ENCODE measurements at places on chromosomes 16 and 17. TPM values are rescaled to one million over a fixed set of nuclear protein-coding genes. Genes with fewer than 3 reads are reported as not detected.
A peak's percentile ranks its signal among the peaks of the same experiment; 100 is the strongest.

DNA sequence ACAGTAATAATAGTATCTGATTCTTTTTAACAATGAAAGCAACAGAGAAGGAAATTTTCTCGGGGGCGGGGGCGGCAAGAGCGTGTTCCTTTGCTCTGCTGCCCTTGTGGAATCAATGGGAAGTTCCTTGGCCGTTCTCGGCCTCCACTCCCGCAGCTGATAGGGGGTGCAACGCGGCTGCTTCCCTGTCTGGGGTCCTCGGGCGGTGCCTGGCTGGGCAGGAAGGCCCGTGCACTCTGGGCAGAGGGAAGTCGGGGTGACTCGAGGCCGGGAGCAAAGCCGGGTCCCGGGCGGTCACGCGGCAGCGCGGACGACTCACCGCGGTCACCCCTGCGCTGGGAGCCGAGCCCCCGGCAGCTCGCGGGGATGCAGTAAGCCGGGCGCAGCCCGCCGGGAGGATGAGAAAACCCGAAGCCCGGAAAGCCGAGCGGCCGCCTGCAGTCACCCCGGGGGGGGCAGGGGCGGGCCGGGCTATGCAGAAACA, 2.5 kb downstream of the TUBB3 start:
- peaks cover 25% of the 10 kb centered on the region for H3K4me1 ChIP-seq
- no peaks in the 10 kb centered on the region for H3K27me3 ChIP-seq
- no peak for DNase-seq
- H3K36me3 ChIP-seq = no peaks in the 10 kb centered on the region
- no peak overlapping the region for H3K27ac ChIP-seq

- H3K27ac ChIP-seq = peak overlapping the region; percentile 21
- H3K4me1 ChIP-seq = peaks cover 37% of the 10 kb centered on the region
- no peak overlapping the region for H3K4me3 ChIP-seq
- DNase-seq = peak; percentile 57
- peaks cover 52% of the 10 kb centered on the region for H3K36me3 ChIP-seq
- H3K27me3 ChIP-seq = no peaks in the 10 kb centered on the region
Observed at GRCh38 chr16:4506450-4506849, 30.3 kb downstream of the HMOX2 start.

- H3K4me1 ChIP-seq = peaks cover 30% of the 10 kb centered on the region
- DNase-seq = no peak
- H3K27me3 ChIP-seq = no peaks in the 10 kb centered on the region
- H3K36me3 ChIP-seq = no peaks in the 10 kb centered on the region
Observed at GRCh38 chr17:43587647-43588046, 41.5 kb upstream of the ETV4 start.

- peaks cover 38% of the 10 kb centered on the region for H3K4me1 ChIP-seq
- H3K4me3 ChIP-seq = peak overlapping the region; percentile 81
- H3K36me3 ChIP-seq = peaks cover 61% of the 10 kb centered on the region
- H3K27ac ChIP-seq = peak overlapping the region; percentile 38
Observed at GRCh38 chr17:82050761-82051641, 610 bp downstream of the RFNG start.

GRCh38 chr16:27634779-27635178, 84.8 kb downstream of the KATNIP start:
- H3K4me1 ChIP-seq = no peaks in the 10 kb centered on the region
- no peak overlapping the region for H3K27ac ChIP-seq
- H3K36me3 ChIP-seq = peaks cover 29% of the 10 kb centered on the region
- no peak overlapping the region for H3K4me3 ChIP-seq
- no peaks in the 10 kb centered on the region for H3K27me3 ChIP-seq
- no peak for DNase-seq

DNA sequence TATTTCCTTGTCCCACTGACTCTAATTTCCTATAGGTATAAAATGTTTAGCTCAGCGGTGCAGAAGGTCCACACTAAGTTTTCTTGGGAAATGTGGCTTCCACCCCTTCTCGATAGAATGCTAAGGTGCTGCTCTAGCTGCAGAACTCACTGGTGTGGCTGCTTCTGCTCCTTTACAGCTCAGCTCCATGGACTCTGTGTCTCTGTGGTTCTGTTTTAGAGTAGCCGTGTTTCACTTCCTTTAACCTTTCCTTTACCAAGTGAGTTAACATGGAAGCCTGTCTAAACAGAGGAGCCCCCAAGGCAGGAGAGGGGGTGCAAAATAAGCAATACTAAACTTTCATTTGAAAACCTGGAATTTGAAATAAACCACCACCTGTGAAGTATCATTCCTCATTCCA, 65.3 kb downstream of the SPECC1 start:
- peaks cover 23% of the 10 kb centered on the region for H3K4me1 ChIP-seq
- H3K27ac ChIP-seq = peak overlapping the region; percentile 67
- no peak for DNase-seq
- H3K36me3 ChIP-seq = no peaks in the 10 kb centered on the region
- no peaks in the 10 kb centered on the region for H3K27me3 ChIP-seq
- peak overlapping the region; percentile 40 for H3K4me3 ChIP-seq

DNA sequence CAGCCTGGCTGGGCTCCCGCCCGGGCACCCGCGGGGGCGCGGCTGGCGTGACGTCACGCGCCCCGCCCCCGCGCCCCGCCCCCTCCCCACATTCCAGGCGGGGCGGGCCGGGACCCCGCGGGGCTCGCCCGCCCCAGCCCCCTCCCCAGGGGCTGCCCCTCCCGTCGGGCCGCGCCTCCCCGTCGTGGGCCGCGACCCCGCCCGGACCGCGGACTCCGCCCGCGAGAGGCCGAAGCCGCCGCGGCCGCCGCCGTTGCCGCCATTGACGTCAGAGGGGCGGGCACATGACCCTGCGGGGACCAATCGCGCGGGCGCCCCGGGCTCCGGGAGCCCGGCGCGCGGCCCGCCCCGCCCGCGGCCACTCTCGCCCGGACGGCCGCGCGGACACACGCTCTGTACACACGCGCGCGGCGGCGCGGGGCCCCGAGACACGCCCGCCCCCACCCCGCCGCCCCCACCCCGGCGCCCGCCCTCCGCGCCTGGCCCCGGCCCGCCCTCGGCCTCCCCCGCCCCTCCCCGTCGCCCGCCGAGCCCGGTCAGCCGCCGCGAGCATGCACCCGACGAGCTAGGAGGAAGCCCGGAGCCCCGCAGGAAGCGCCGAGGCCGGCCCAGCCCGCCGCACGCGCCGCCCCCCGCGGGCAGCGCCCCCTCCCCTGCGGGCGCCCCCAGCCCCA, at the start of gene CMIP:
Gene CMIP, plus strand, starts transcription at position 361 of the 674 bp plus-strand sequence.
- peak within 1 kb of the TSS; percentile 79 for H3K4me3 ChIP-seq
- H3K4me1 ChIP-seq = peaks cover 32% of the 10 kb centered on the region
- peak within 1 kb of the TSS; percentile 96 for H3K27ac ChIP-seq
- no peaks in the 10 kb centered on the region for H3K27me3 ChIP-seq

SYT17 gene
- total RNA-seq = 0.91 TPM

KRTAP4-5 gene
- total RNA-seq = not detected

ADAD2 gene
- 1.3 TPM for total RNA-seq

KRT33A gene
- total RNA-seq = not detected

Data from heart left ventricle (tissue), 16 donors.